ENCODE measurements at places on chromosomes 3 and 15. TPM values are rescaled to one million over a fixed set of nuclear protein-coding genes. Genes with fewer than 3 reads are reported as not detected.

Gene TMEM44
- total RNA-seq = 5.3 TPM

Gene RLBP1
- total RNA-seq = not detected

GRCh38 chr15:94596707-94597106 is 365.3 kb downstream of the MCTP2 start:
- no peak for DNase-seq

DNA sequence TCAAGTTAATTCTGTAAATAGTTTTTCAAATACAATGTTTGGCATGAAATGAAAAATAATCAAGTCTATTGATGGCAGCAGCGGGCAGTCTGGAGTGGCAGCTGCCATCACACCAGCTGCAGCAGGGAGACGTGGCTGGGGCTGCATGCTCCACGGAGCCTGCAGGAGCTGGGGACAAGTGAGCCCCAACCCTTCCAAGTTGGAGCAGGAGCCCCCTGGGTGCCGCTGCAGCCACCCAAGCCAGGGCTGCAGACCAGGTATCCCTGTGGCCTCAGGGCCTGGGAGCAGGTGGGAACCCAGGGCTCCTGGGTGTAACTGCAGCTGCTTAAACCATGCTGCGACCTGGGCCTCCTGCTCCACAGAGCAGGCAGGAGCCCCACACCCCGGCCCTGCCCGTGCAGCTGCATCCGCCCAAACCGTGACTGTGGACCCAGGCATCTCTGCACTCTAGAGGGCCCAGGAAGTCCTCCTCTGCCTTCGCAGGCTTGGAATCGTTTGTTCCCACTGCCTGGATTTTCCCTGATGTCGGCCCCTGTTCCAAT is 257.4 kb downstream of the PLOD2 start:
- no peak for DNase-seq

Gene SH2D7
- total RNA-seq = not detected

- DNase-seq = peak; percentile 66
These were observed 244.9 kb downstream of the FAM43A start for GRCh38 chr3:194930377-194931204.

Gene TGM4
- total RNA-seq = not detected

DNA sequence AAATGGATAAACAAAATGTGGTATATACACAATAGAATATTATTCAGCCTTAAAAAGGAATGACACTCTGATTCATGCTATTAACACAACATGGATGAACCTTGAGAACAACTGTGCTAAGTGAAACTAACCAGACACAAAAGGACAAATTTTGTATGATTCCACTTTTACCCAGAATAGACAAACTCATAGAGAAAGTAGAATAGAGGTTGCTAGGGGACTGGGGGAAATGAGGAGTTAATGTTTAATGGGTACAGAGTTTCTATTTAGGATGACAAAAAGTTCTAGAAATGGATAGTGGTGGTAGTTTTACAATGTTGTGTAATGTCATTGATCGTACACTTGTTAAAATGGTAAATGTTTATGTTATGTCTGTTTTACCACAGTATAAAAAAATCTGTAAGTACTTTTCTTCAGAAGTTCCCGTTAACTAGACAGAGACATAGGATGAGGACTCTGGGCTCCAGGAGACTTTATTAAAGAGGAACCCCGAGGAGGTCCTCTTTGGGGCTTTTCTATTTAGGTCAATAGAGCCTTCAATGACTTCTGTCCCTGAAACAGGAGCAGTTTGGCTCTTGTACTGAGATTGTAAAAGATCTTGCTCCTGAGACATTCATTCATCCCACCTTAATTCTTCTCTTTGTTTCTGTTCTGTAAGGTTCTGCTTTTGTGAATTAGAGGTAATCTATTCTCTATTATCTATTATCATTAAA is 24.5 kb downstream of the ABHD6 start:
- DNase-seq = no peak

GRCh38 chr15:70271422-70272088 is 173.8 kb upstream of the TLE3 start:
- no peak for DNase-seq
